Cortex of kidney (tissue), 1 donor: ENCODE measurements at places on chromosomes 2 and 18.

DNA sequence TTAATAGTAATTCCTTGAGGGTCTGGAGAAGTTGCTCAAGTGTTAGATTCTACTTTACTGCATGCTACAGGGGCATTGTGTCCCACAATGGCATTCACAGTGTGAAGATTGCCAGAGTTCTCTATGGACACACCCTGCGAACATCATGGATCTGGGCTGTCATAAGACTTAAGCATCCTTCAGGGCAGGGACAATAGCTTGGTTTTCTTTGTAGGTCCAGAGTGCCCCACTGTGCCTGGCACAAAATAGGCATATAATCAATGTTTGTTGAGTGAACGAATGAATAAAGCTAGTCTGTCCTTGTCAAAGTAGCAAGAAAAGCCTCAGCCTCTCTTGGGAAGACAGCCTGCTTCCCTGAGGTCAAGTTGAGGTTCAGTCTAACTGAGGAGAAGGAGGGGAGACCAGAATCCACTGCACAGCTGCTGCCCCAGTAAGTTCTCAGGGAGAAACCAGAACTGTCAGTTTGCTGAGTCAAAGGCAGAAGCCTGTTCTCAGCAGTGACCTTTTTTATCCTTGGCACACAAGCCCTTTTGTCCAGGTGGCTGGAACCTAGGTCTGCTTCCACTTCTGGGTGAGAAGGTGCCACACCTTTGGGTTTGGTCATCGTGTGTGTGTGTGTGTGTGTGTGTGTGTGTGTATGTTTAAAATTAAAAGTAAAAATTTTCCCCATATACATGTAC, 15.0 kb downstream of the INPP4A start:
- DNase-seq = no peak

- no peak for DNase-seq
These were observed 199.0 kb upstream of the DCC start for GRCh38 chr18:52140986-52141385.

GRCh38 chr2:237723602-237724001, 75.0 kb upstream of the RBM44 start:
- no peak for DNase-seq

- no peak for DNase-seq
These were observed 13.5 kb upstream of the ZAP70 start for GRCh38 chr2:97699765-97700444.

DNA sequence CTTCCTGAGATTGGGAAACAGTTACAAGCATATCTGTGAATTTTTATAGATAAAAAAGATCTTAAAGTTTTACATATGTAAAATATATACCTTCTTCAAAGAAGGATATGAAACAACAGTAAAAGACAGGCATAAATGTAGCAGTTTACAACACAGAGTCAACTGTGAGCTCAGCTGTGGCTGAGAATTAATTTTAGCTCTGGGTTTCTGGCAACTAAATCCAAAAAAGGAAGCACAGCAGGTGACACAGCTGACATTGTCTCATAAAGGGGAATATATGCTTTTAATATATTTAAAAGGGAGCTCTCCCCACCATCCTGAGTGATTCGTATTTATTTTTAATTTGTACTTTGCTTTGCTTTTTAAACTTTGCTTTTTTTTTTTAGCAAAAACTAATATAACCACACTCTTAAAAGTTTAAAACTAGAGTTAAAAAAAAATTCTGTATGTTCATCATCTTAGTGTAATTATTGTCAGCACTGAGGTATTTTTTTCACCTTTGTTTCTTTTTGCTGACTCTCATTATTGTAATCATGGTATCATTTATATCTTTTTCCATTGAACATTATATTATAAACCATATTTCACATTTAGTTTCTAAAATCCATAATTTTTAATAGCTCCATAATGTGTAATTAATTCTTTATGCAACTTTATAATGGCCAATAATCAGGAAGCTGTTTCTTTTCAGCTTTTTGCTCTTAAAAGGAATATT, 6.7 kb downstream of the TUBB6 start:
- no peak for DNase-seq

DNA sequence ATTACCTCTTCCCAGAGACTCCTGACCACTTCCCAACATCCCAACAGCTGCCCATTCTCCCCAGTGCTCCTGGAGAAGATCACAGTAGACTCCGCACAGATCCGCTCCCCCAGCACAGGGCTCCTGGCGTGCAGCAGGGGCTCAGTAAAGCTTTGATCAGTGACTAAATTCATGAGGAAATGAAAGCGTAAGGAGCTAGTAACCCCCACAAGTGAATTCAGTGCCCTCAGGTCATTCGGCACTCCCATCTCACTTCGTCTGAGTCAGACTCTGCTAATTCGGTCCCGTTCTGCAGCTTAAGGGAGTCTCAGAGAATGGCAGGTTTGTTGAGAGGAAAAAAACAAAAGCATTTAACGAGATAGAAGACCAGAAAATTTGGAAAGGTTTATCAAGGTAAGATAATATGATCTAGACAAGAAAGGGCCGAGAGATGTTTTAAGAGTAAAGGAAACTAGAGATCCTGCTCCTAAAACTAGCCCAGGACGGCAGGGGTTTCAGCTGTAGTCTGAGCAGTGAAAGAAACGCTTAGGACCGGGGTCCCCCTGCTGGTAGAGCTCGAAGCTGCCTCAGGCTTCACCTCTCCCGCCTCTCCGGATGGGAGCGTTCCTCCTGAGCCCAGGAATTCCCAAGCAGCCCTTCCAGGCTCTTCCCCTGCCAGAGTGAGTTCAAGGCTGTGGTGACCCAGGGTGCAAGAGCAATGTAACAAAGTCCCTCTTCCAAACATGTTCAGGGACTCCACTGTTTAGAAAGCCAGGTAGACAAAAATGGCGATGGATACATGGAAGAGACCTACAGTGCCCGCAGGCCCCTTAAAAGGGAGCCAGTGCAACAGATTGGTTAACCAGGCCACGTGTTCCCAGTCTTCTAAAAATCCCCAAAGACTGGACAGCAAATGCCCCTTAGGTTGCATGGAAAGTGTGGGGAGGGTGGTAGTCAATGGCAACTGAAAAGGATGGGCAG, 127.3 kb downstream of the DNER start:
- no peak for DNase-seq

GRCh38 chr2:239050252-239050649, 202.4 kb downstream of the TWIST2 start:
- DNase-seq = no peak

DNA sequence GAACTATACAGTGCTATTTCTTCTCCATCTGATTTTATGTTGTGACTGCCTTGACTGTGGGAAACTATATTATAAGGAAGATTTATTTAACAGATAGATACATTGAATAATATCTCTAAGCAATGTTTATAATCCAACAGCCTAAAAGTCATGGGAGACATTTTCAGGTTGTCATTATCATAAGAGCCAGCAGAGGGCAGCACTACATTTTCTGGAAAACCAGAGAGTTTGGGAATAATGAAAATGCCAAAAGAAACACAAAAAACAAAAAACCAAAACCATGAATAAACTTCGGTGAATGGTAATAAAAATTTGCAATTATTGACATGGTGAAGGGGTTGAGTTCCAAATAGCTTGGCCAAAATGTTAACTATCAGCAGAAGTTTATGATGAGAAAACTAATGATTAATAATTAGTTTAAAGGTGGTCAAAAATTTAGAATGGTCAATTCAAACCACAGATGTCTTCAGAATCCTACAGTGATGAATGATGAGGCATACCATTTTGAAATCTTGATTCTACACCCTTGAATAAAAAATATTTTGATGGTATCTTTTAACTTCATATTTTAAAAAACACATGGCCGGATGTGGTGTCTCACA, 4.7 kb downstream of the EEF1B2 start:
- no peak for DNase-seq

DNA sequence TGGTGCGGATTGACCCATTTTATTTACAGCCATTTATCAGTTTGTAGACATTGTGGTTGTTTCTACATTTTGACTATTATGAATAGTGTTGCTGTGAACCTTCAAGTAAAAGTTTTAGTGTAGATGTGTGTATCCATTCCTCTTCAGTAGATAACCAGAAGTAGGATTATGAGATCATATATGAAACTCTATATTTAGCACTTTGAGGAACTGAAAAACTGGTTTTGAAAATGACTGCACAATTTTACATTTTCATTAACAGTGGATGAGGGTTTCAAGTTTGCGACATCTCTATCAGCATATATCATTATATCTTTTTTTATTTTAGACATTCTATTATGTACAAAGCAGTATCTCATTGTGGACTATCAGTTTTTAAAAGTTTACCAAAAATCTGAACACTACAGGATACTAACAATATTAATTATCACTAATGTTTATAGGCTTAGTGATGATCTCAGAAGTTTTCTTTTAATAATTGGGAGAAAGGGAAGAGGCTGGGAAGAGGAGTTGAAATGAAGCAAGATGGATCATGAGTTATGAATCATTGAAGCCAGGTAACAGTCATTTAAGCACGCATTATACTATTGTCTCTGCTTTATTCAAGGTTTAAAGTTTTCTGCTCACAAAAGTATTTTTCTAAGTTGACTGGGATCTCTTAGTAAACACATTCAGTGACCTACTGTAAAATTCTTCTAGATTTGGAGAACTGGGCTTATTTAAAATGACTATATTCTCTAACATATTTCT, 329.0 kb upstream of the LRATD1 start:
- DNase-seq = no peak

- no peak for DNase-seq
These were observed 23.9 kb upstream of the STK17B start for GRCh38 chr2:196195302-196195701.

DNA sequence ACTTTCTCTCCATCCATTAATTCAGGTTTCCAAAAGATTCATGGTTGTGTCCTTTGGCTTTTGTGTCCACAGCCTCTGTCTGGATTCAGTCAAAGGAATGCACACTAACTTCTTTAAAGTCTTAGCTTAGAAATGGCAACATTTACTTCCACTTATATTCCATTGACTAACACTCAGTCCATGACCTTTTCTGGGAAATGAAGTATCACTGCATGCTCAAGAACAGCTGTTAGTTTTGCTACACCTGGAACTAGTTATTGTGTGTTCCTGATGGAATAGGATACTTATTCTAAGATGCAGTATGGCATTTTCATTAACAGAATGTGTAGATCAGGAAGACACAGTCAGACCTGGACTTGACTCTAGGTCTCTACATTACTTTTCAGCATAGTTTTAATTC, 88.8 kb downstream of the KYNU start:
- no peak for DNase-seq

DNA sequence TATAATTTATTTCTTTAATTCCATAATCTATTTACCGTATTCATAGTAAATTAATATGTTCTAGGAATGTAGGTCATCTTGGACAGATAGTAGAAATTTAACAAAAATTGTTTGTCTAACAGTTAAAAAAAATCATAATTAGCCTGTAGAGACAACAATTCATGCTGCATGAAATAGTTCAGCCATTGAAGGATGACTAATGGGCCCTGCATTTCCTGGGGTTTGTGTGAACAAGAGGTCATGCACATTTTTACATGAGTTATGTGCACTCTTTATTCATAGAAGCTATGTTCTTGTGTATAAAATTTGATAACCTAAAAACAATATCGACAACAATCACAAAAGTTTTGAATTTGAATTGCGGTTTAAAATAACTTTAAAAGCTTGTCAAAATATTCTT, 1663.6 kb downstream of the SUCLG1 start:
- no peak for DNase-seq

- no peak for DNase-seq
These were observed 350.4 kb upstream of the ZC3H15 start for GRCh38 chr2:186135686-186136085.

DNA sequence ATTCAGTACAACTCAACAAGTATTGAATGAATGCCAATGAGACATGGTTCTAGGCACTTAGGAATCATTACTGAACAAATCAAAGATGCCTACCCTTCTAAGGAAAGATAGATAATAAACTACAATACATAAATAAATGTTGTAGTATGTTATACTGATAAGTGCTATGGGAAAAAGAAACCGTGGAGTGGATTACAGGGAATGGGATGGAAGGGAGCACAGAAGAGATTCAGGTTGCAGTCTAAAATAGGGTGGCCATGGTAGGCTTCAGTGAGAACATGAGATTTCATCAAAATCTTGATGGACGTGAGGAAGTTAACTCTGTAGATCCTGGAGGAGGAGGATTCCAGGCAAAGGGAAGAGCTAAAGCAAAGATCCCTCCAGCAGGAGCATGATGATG, 17.9 kb upstream of the CREB1 start:
- no peak for DNase-seq

GRCh38 chr2:10326707-10327594, 24.2 kb downstream of the HPCAL1 start:
- DNase-seq = no peak

DNA sequence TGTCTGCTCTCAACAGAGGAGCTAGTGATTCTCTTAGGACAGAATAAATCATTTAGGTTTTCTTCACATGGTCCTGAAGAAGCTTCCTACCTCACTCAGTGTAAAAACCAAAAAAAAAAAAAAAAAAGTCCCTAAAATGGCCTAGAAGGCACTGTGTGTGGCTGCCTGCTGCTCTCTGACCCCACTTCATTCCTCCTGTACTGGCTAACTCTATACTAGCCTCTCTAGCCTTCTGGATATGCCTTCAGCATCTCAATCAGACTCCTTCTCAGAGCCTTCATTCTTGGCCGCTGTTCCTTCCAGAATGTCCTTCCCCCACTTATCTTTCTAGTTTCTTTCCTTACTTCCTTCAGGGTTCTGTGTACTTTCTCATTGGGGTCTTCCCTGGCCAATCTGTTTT, 82.1 kb downstream of the CERS6 start:
- DNase-seq = no peak

- no peak for DNase-seq
These were observed 15.0 kb upstream of the INO80C start for GRCh38 chr18:35512761-35513160.

DNA sequence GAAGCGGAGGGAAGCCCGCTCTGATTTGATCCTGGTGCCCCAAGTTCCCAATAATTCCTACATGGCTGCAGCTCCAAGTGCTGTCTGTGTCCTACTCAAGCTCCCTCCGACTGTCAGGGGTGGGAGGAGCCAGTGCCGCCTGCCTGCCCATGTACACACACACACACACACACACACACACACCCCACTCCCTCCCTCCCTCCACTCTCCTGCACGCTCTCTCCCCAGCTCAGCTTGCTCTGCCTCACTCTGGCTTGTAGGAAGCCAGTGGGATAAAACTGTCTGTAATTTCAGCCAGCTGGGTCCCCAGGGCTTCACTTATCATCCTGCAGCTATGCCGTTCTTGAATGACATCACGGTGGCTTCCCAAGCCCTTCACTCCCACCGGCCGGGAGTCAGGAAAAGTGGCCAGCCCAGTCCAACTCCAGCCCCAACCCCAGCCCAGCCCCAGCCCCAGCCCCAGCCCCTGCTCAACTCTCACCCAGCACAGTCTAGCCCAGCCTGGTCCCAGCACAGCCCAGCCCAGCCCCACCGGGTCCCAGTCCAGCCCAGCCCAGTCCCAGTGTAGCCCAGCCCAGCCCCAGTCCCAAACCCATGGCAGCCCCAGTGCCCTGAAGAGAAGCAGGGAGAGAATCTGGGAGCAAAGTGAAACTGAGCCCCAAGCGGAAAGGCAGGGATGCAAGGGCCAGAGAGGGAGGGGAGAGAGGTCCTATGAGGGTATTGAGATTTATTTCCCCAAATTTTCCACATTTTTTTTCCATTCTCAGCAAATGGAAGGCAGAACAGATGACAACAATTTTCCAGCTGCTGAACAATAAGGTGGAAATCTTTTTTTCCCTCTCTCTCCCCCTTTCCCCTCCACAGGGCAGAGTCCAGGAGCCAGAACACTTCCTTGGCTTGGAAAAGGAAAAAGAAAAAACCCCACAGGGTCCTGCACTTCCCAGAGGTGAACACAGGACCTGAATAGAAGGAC, 144.0 kb downstream of the TNS1 start:
- no peak for DNase-seq

GRCh38 chr2:74472945-74473258, 422 bp upstream of the MRPL53 start:
- no peak for DNase-seq
